ENCODE measurements at places on chromosomes 2 and 18.

GRCh38 chr2:104952976-104953375, 84.9 kb upstream of the MRPS9 start:
- H3K36me3 ChIP-seq: no peaks in the 10 kb centered on the region
- no peak for DNase-seq
- H3K27me3 ChIP-seq: peaks cover 10% of the 10 kb centered on the region
- H3K4me1 ChIP-seq: no peaks in the 10 kb centered on the region
- no peak overlapping the region for H3K4me3 ChIP-seq

DNA sequence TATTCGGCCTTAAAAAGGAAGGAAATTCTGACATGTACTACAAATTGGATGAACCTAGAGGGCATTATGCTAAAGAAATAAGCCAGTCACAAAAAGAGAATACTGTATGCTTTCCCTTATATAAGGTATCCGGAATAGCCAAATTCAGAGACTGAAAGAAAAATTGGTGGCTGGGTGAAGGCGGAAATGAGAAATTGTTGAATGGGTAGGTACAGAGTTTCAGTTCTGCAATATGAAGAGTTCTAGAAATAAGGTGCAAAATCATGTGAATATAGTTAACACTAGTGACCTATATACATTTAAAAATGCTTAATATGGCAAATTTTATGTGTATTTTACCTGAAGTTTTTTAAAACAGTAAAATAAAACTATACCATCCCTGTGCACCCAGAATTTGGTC, 43.1 kb downstream of the RMP24 start:
- H3K27ac ChIP-seq: no peak overlapping the region
- H3K4me3 ChIP-seq: no peak overlapping the region
- no peak for DNase-seq
- H3K27me3 ChIP-seq: no peaks in the 10 kb centered on the region
- H3K36me3 ChIP-seq: no peaks in the 10 kb centered on the region
- no peaks in the 10 kb centered on the region for H3K4me1 ChIP-seq

DNA sequence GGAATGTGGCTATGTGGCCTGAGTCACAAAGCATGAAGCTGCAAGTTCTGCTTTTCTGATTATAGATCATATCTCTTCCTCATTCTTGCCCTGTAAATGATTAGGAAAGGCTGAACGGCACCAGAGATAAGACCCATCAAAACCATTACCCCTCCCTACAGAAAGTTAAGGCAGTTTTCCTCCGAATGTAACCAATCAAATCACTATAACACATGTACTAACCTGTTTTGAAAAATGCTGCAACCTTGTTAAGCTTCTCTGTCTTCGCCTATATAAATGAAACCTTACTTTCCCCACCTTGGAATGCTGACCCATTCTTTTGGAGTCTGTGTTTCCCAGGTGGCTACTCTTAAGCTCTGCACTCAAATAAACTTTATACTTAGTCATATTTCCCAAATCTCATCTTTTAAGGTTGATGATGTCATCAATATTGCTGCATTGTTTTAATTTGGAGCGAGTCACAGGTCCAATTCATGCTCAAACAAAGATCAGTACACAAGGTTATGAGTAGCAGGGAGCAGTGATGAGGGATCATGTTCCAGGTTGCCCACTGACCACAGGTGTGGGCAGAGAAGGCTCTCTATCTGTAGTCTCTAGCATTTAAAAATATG, 662.3 kb downstream of the IRS1 start:
- peaks cover 2% of the 10 kb centered on the region for H3K36me3 ChIP-seq
- H3K27ac ChIP-seq: peak overlapping the region; percentile 93
- no peak overlapping the region for H3K4me3 ChIP-seq
- H3K27me3 ChIP-seq: no peaks in the 10 kb centered on the region
- DNase-seq: no peak

DNA sequence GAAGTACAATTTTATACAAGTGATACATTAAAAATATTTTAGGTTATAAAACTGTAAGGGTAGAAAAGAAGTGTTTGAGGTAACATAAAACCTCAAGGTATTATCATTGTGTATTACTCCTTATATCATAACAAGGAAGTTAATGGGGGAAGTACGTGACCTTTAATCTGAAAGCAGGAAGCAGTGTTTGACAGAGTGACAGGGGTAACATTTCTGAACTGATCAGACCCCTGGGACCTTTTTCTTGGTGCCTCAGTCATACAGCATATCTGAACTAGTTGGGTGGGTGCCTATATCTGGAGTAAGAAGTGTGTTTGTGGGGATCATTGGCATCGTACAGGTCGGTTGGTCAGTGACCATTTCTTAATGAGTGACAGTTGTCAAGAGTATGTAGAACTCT, 43.0 kb downstream of the MALT1 start:
- H3K36me3 ChIP-seq: no peaks in the 10 kb centered on the region
- no peak overlapping the region for H3K27ac ChIP-seq
- H3K4me1 ChIP-seq: no peaks in the 10 kb centered on the region

- no peaks in the 10 kb centered on the region for H3K4me1 ChIP-seq
- H3K27me3 ChIP-seq: peaks cover 14% of the 10 kb centered on the region
- no peaks in the 10 kb centered on the region for H3K36me3 ChIP-seq
- no peak overlapping the region for H3K4me3 ChIP-seq
- no peak overlapping the region for H3K27ac ChIP-seq
- DNase-seq: no peak
These were observed 129.1 kb upstream of the SMAD2 start for GRCh38 chr18:48059455-48060010.

DNA sequence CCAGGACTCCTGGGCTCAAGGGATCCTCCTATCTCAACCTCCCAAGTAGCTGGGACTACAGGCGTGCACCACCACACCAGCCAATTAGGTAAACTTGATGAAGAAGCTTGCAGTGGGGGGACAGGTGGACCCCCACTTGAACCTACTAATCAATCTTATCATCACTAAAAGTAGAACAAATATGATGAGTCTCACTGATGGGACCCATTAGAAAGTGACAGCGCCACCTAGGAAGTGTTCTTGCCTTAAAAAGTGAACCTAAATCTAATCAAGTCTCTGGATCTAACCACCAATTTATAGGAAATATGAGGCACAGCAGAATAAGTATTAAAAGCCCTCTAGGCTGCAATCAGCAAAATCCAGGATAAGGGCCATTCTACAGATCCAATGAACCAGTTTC, 79.2 kb downstream of the BIN1 start:
- H3K27me3 ChIP-seq: no peaks in the 10 kb centered on the region
- no peak overlapping the region for H3K4me3 ChIP-seq
- DNase-seq: no peak
- no peaks in the 10 kb centered on the region for H3K36me3 ChIP-seq

GRCh38 chr2:84962917-84963316, 8.0 kb upstream of the KCMF1 start:
- no peak overlapping the region for H3K27ac ChIP-seq
- no peak overlapping the region for H3K4me3 ChIP-seq
- DNase-seq: no peak
- H3K4me1 ChIP-seq: peaks cover 25% of the 10 kb centered on the region
- H3K27me3 ChIP-seq: no peaks in the 10 kb centered on the region

DNA sequence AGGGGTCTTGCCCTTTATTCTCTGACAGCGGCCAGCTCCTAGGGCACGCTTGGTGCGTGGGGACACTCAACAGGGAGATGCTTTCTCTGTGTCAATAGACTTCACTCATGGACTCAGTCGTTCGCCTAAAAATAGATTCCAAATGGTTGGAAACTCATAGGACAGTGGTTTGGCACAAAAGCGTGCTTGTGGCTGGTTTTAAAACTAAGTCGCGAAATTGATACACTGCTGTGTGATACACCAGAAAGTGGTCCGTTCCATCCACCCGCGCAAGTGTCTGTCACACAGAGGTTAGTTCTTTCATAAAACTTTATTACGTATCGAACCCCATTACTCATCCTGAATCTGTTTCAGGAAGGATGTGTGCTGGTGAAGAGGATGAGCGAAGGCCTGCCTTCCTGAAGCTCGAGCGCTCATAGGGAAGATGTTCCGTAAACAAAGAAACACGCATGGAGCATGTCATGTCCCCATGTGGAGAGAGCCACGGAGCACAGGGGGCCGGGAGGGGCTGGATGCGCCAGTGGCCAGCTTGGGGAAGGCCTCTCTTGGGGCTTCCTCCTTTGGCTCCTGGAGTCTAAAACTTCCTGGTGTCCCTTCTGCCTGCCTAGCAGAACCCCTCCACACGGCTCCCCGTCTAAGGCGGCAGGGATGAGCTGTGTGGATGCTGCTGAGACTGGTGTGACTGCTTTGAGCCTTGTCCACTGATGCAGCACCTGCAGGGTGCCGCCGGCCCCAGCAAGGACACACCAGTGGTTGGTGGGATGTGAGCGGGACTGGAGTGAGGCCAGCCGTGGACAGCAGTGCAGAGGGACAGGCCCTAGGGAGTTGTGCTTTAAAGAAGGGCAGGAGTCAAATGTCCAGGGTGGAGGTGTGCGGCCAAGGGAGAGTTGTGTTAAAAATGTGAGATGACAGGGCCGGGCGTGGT, 207.2 kb downstream of the GBX2 start:
- no peaks in the 10 kb centered on the region for H3K27me3 ChIP-seq
- no peak overlapping the region for H3K4me3 ChIP-seq
- no peak overlapping the region for H3K27ac ChIP-seq
- H3K4me1 ChIP-seq: no peaks in the 10 kb centered on the region
- DNase-seq: no peak

DNA sequence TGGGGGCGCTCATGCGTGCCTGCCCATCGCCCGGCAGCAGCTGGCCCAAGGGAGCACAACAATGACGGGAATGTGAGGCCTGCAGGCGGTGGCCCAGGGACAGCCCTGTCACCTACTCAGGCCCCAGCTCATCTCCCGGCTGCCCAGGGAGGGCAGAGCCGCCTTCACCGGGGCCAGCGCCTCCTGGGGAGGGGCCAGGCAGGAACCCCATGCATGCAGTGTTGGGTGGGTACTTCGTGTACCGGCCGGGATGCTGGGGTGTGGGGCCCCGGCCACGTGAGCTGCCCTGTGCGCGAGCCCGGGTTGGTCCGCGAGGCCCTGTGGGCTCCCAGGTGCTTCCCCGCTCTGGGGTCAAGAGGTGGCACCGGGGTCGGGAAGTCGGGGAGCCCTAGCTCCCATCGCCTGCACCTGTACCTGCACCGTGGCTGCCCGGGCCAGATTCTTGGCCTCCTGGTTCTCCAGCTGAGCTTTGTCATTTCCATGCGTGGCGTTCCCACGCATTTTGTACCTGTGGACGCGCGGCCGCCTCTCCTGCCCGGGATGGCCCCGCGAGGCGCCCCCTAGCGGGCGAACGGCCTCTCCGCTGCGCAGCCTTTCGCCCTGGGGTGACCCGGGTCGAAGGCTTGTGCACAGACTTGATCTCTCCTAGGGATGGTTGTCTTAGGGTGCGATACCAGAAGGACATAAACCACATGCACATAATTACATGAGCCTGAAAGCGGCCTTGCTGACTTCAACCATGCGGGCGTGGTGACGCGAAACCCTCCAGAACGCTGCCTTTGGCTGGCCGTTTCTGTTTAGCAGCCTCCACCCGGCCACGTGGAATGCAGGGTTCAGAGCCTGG, 950 bp downstream of the KLHL30 start:
- H3K4me3 ChIP-seq: no peak overlapping the region
- DNase-seq: no peak
- H3K27ac ChIP-seq: peak overlapping the region; percentile 42
- no peaks in the 10 kb centered on the region for H3K36me3 ChIP-seq
- peaks cover 48% of the 10 kb centered on the region for H3K4me1 ChIP-seq
- no peaks in the 10 kb centered on the region for H3K27me3 ChIP-seq

GRCh38 chr18:45059695-45060094, 379.0 kb downstream of the SETBP1 start:
- H3K36me3 ChIP-seq: no peaks in the 10 kb centered on the region
- no peaks in the 10 kb centered on the region for H3K27me3 ChIP-seq

GRCh38 chr2:138536302-138536701, 34.7 kb downstream of the SPOPL start:
- no peaks in the 10 kb centered on the region for H3K36me3 ChIP-seq
- DNase-seq: no peak
- H3K27me3 ChIP-seq: no peaks in the 10 kb centered on the region

- H3K27me3 ChIP-seq: peaks cover 18% of the 10 kb centered on the region
- peaks cover 3% of the 10 kb centered on the region for H3K4me1 ChIP-seq
- no peak for DNase-seq
- H3K4me3 ChIP-seq: no peak overlapping the region
These were observed 134.5 kb downstream of the NAPG start for GRCh38 chr18:10660179-10660884.

GRCh38 chr2:231926761-231927565, 767 bp upstream of the NPPC start:
- no peak for DNase-seq
- no peak overlapping the region for H3K27ac ChIP-seq
- H3K36me3 ChIP-seq: no peaks in the 10 kb centered on the region

- DNase-seq: no peak
- H3K36me3 ChIP-seq: no peaks in the 10 kb centered on the region
- no peaks in the 10 kb centered on the region for H3K27me3 ChIP-seq
These were observed 319.5 kb upstream of the NXPH2 start for GRCh38 chr2:139099721-139100120.

GRCh38 chr2:74037379-74037860, 52.7 kb downstream of the TET3 start:
- H3K36me3 ChIP-seq: no peaks in the 10 kb centered on the region
- no peaks in the 10 kb centered on the region for H3K4me1 ChIP-seq
- H3K27me3 ChIP-seq: no peaks in the 10 kb centered on the region
- no peak overlapping the region for H3K27ac ChIP-seq
- H3K4me3 ChIP-seq: no peak overlapping the region
- DNase-seq: no peak

GRCh38 chr2:170375192-170375591, 197.2 kb downstream of the MYO3B start:
- no peaks in the 10 kb centered on the region for H3K36me3 ChIP-seq
- no peak overlapping the region for H3K4me3 ChIP-seq
- H3K27ac ChIP-seq: no peak overlapping the region

- no peak for DNase-seq
- H3K27ac ChIP-seq: peak overlapping the region; percentile 9
- H3K4me3 ChIP-seq: no peak overlapping the region
- H3K27me3 ChIP-seq: no peaks in the 10 kb centered on the region
These were observed 3.0 kb downstream of the BUB1 start for GRCh38 chr2:110674620-110675555.

DNA sequence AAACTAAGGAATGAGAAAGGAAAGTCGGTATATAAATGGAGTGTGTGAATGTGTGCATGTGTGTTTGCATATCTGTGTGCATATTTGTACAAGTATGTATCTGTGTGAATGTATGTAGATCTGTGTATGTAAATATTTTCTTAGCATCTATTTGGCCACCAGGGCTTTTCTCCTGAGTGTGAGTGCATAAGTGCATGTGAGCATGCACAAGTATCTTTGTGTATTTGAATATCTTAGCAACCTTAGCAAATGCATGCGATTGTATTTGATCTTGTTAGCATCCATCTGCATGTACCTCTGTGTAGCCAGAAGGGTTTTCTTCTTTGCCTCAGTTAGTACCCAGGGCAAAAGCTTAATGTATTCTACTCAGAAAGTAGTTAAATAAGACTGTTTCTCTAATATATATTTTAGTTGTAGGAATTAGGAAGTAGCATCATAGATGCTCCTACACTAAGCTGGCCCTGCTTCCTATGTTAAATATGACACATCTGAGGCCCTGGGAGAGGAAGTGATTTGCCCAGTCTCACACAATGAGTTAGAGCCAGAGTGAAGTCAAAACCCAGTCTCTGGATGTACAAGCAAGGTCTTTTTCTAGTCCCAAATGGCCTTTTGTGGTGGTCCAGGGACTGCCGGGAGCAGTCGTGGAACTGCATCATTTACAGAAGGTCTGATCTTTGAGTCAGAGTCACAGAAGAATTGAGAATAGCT, 9.2 kb downstream of the FKBP1B start:
- no peaks in the 10 kb centered on the region for H3K4me1 ChIP-seq
- no peaks in the 10 kb centered on the region for H3K27me3 ChIP-seq
- no peaks in the 10 kb centered on the region for H3K36me3 ChIP-seq
- DNase-seq: no peak
- no peak overlapping the region for H3K27ac ChIP-seq
- H3K4me3 ChIP-seq: no peak overlapping the region
